Dermis microvascular lymphatic vessel endothelial cell (primary cell): ENCODE measurements at places on chromosomes 6 and 20. TPM values are rescaled to one million over a fixed set of nuclear protein-coding genes. Genes with fewer than 3 reads are reported as not detected.

DNA sequence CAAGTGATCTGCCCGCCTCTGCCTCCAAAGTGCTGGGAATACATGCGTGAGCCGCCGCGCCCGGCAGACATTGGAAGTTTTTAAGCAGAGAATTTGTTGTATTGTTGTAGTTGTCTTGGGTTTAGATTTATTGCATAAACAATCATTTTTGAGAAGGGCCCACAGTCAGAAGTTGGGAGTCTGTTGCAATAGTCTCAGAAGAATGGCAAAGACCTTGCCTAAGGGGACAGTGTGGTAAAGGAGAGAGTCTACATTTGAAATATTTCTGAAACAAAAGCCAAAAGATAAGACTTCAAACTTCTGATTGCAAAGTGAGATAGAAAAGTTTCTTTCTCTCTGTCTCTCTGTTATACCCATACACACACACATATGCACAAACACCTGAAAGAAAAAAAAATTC, 22.5 kb downstream of the HFE start:
- DNase-seq: no peak

The ESF1 gene
- 4.5 and 5.9 TPM in 2 replicates for total RNA-seq

DNA sequence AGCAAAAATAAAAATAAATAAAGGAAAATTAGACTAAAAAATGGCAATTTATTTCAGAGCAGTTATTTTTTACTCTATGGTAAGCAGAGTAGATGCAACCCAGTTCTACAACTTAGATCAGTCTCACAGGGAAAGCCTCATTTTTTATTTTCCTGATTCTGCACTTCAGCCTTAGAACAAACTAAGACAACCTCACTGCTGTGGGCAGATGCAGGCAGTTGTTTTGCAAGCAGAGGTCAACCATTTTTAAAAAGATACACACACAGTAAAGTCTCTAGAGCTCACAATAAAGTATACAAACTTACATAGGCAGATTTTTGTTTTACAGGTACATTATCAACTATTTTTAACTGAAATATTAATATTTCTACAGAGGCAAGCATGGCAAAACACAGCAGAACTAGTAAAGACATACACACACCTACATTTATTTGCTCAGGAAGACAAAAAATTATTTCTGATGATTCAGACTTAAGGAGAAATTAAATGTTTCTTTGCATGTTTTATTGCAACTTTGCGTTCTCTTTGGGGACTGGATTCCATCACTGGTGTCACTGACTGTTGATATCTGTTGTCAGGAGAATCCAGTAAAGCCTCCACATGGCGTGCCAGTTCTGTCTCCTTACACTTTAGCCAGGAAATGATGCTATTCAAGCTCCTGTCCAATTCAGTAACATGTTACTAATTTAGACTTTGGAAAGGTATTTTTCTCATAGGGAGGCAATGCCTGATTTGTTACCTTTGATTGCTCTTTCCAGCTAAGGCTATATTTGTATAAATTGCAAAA, 102.7 kb downstream of the TRDN start:
- DNase-seq: no peak

- DNase-seq: no peak
Measured at GRCh38 chr6:115570331-115570730, 490.4 kb downstream of the FRK start.

The MACROD2 gene
- 0.13 and 0.25 TPM in 2 replicates for total RNA-seq

The MRPL18 gene
- 48.9 and 63.0 TPM in 2 replicates for total RNA-seq

- DNase-seq: peak; percentile 48
Measured at GRCh38 chr6:37134036-37134395, 35.9 kb upstream of the PIM1 start.

DNA sequence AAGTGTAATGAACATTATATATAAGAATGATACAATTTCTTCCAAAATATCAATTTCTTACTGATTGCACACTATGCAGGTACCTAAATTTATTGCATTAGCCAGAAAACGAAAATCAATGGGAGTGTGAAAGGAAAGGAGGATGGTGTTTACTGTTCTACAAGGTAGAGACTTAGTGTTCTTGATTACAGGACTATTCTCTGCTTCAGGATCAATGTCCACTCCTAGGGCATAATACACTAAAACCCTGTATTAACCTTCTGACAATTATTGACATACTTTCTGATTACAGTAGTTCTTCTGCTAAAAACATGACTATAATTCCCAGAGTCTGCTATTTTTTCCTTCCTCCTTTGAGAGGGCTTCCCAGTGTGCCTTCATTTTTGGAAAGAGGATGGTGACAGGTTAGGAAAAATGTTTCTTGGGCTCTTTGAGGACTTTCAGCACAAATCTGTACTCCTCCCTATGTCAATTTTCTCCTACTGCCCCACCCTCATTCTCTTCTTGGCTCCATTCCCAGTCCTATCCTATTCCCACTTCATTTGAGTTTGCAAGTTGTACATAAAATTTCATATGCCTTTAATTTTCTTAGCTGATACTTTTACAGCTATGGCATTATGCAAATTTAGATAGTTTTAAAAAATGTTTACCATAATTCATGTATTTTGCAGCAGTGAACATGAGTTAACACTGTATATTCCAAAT, 278.9 kb downstream of the CENPW start:
- no peak for DNase-seq

DNA sequence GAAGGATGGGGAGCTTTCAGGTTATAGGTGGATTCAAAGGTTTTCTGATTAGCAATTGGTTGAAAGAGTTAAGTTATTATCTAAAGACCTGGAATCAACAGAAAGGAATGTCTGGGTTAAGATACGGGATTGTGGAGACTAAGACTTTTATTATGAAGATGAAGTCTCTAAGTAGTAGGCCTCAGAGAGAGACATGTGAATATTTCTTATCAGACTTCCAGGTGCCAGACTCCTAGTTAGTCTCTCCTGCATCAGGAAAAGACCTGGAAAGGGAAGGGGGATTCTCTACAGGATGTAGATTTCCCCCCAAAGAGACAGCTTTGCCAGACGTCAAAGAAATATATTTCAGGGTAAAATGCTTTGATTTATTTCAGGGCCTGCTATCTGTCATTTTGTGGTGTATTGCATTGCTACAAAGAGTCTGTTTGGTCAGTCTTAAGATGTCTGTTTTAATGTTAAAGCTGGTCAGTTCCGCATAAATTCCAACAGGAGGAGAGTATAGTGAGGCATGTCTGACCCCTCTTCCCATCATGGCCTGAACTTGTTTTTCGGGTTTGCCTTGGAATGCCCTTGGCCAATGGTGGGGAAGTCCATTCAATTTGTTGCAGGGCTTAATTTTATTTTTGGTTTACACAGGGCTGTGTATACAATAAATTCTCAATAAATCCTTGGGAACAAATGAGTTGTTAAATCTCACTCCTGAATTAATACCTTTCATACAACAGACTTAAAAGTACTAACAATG, 103.4 kb upstream of the RALGAPA2 start:
- no peak for DNase-seq

- no peak for DNase-seq
Measured at GRCh38 chr20:58898629-58899408, 46.3 kb downstream of the GNAS start.

GRCh38 chr6:66896415-66896814, 1189.4 kb upstream of the EYS start:
- no peak for DNase-seq
